Activated CD4-positive, CD25-positive, alpha-beta regulatory T cell treated with anti-CD3 and anti-CD28 coated beads, Interleukin-2, amount 50 U/mL, for 16 hours (primary cell): ENCODE measurements at places on chromosomes 1 and 21.

GRCh38 chr1:173202424-173203145, 4.5 kb downstream of the TNFSF4 start:
- no peak for DNase-seq

DNA sequence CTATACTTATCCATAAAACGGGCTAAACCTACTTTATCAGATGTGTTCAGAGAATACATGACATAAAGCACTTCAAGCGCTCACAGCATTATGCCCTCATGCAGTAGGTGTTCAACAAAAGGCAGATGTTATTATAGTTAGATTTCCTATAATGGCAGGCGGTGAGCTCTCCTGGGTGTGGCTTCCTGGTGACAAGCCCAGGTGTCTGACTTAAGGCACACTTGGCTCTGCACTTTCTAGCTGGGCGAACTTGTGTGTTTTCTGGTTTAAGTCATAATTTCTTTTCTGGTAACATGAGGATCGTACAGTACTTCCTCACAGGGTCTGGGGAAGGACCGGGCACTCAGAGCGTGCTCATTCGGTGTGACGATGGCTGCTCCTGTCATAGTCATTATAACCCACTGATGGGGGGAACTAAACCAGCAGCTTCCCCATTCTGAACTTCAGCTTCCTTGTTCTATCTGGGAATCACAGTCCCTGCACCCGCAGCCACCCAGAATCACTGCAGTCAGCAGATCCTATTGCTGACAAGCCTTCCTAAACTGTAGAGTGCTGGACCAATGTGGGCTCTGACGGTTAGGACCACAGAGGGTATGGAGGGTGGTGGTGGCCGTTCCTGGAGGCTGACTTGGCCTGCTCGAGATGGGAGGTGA, 52.8 kb downstream of the IGSF21 start:
- no peak for DNase-seq

DNA sequence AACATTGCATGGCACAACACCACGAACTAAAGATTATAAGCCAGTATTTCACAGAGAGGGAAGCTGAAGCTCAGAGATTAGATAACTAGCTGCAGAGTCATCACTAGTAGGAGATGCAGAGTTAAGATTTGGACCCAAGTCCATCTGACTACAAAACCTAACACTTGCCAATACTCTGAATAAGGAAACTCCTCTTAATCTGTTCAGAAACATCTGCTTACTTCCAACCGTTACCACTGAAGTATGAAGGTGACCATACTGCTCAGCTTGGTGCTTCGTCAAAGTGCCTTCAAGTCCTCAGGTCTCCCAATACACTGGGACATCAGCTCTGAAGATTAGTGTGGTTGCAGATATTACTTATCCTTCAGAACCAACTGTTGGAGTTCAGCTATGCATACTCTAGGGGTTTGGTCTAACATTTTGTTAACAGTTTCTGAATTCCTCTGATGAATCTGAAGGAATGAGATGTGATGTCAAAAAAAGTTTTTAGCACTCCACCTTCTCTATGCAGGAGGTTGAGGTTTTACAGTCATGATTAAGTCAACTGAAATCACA, 179.6 kb downstream of the TPR start:
- no peak for DNase-seq

- DNase-seq, result no peak
Measured at GRCh38 chr1:164905869-164906268, 346.9 kb downstream of the PBX1 start.

DNA sequence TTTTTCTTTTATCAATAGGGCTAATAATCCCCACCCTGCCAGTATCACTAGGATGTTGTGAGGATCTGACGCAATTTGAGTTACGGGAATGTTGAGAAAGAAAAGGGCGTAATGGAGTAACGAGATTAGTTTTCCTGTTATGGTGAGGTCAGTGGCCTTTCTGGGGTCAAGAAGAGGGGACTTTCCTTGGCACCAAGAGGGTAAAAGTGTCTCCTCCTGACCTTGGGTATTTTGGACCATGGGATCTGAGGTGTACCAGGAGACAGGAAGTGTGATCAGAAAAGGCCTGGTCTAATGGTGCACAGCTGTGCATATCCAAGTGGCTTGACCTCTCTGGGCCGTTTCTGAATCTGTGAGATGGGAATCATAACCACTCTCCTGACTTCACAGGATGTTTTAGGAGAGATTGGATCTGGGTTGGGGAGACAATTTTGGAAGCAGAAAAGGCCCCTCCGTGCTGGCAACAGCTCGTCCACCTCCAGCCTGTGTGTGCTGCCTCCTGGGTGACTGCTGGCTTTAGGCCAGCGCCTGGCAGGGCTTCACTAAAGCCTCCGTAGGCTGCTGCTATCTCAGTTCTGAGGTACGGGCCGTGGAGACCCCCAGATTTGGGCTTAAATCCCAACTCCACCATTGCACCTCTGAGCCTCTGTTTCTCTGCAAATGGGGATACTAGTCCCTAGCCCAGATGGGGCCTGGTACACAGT, 37.1 kb downstream of the ALPL start:
- no peak for DNase-seq

DNA sequence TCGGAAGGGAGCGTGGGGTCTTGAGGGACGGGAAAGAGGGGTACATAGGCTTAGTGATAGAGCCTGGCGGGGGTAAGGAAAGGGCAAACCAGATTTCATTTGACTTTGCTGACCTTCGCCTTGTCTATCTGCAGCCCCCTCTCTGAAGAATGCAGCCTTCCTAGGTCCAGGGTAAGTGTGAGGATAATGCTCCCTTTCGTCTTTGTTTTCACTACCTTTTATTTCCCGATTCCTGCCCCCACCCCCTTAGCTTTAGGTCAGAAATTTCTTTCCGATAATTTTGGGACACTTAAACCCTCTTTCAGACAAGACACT, 396 bp downstream of the ATP5PB start:
- DNase-seq, result no peak

- no peak for DNase-seq
Measured at GRCh38 chr1:7295946-7296345, 475.1 kb upstream of the VAMP3 start.

DNA sequence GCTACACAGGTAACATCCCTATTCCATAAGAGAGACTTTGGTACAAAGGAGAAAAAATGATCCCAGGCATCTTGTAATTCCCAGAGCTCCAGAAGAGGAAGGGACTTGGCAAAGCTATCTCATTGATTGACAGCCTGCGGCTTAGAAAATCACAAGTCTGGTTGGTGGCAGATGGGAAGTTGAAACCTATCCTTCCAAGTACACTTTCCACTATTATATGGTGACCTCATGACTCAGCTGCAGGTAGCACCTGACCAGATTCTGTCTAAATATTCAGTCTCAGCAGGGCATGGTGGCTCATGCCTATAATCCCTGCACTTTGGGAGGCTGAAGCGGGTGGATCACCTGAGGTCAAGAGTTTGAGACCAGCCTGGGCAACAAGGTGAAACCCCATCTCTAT, 89.9 kb downstream of the TIAM1 start:
- no peak for DNase-seq

GRCh38 chr1:30695439-30695841, 27.9 kb downstream of the MATN1 start:
- DNase-seq, result no peak

GRCh38 chr1:181131255-181131941, 42.9 kb downstream of the IER5 start:
- DNase-seq, result no peak

GRCh38 chr1:204126386-204126785, 25.5 kb downstream of the ETNK2 start:
- no peak for DNase-seq

DNA sequence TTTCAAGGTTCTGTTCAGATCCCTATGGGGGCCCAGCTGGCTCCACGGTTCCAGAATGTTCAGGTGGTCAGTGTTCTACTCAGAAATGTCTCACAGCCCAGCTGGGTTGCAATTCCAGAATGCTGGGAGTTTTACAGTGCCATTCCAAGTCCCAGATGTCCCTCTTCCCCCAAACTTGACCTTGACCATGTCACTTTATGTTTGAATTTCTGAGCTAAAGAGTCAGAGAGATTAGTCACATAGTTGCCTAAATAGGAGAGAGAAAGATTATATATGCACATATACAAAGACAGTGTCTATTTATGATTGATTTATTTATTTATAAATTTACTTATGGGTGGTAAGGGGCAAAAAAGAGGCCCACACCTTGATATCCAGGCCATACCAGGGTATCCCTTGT, 2.5 kb downstream of the GPR3 start:
- DNase-seq, result no peak

DNA sequence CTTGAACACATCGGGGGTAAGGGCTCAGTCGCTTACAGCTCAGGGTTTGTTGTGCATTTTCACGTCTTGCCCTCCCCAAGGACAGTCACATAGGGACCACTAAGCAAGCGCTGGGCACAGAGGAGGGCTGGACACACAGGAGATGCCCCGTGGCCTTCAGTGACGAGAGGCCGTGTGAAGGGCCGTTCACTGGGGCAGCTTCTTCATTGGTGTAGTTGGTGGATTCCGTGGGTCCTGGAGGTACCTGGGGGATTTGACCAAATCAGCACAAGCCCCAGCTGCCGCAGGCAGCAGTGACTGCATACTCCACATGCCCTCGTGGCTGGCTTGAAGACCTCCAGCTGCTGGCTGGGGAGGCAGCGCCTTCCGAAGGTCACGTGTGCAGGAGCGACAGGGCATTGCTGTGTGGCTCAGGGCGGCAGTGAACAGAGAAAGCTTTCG, 100.8 kb upstream of the C1orf174 start:
- DNase-seq, result no peak

DNA sequence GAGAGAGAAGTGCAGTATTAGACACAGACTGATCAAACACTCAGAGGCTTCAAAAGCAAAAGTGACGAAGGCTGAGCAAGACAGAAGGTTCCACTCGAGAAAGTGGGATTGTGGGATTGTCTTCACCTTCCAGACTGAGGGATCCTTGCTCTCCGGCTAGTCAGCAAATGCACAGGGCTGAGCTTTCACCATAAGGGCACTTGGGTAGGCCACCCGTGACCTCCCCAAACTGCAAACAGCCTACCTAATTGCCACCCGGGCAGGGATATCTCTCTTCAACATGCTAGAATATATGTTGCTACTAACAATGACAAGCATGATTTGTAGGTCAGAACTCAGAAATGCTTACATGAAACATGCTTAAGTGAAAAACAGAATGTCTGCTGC, 35.3 kb upstream of the RIPK4 start:
- DNase-seq, result no peak

- DNase-seq, result no peak
Measured at GRCh38 chr1:206708058-206708457, 23.4 kb downstream of the MAPKAPK2 start.

DNA sequence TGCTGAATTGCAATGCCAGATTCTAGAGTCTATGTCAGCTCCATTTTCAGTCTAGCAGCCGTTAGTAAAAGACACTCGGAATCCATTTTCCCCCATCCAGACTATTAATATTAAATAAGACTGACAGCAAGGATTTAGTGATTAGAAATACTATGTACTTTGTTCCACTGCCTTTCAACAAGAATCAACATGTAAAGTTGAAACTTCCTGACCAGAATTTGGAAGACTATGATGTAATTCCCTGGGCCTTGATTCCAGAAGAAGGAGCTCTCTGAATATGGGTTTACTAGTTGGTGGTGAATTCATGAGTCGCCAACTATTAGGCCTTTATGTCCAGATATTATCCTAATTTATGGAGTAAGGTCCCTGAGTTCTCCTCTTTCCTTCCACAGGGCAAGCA, 24.8 kb downstream of the KDM1A start:
- DNase-seq, result no peak

DNA sequence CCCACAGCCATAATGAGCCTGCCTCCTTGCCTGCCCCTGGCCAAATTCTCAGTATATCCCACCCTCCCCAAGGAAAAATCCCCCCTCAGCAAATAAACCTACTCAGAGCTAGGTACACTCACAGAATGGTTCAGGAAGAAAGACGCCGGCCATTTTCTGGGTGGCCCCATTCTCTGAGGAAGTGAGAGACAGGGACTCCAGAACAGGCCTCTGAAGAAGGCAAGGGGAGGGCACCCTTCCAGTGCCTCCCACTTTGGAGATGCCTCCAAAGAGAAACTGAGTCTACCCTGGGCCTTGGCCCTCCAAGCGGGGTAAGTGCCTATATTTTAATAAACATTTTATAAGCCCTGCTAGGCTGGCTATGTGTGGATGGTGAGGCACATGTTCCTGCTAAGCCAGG, 2.3 kb downstream of the PACC1 start:
- no peak for DNase-seq

DNA sequence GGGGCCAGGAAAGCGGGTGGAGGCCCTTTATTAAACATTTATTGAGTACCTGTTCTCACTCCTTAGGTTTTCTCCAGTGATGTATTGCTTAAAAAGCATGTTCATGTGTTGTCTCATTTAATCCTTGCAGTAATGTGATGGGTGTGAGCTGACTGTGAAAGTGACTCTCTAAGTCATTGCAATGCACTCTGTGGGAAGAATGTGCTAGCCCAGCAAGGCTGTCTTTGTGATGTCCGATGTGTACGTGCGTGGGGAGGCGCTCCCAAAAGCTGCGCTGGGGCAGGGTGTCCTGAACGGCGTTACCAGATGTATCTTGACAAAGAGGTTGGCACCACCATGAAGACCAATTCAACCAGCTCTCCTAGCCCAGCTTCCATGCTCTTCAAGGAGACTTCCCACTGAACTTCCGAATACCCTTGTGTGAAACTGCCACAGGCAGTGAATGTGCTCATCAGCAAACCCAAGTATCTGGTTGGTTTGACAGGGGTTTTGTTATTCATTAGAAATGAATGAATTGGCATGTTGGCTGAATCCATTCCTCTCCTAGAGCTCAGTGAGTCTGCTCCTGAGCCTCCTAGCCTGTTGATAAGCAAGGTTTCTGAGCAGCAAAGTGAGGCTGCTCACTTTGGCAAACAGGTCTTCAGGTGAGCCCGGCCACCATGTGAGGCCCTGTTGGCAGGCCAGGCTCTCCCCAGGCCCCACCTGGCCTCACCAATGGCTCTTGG, 28.0 kb downstream of the NUAK2 start:
- no peak for DNase-seq

- DNase-seq, result no peak
Measured at GRCh38 chr1:56993475-56993874, 27.7 kb upstream of the C8B start.

- no peak for DNase-seq
Measured at GRCh38 chr1:38833146-38833545, 26.4 kb downstream of the RRAGC start.

- no peak for DNase-seq
Measured at GRCh38 chr21:20882462-20883407, 115.5 kb upstream of the NCAM2 start.

- DNase-seq, result no peak
Measured at GRCh38 chr1:11564237-11564636, 85.3 kb downstream of the DISP3 start.

DNA sequence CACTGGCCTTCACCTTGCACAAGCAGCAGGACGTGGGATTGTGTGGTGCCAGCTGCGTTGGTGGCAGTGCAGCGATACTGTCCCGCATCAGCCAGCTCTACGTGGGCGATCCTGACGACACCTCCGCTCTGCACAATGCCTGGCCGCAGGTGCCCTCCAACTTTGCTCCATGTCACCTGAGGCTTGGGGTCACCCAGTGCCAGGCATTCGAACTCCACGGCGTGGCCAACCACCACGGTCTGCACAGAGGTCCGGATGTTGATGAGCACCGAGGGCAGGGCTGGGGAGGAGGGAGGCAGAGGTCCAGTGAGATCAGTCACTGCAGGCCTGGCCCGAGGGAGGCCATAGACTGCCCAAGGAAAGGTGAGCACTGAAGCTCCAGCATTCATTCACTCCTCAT, 22.6 kb downstream of the LDLRAD2 start:
- no peak for DNase-seq

- no peak for DNase-seq
Measured at GRCh38 chr1:13540866-13541265, 27.1 kb upstream of the LRRC38 start.

- DNase-seq, result no peak
Measured at GRCh38 chr1:48109390-48110013, 112.3 kb upstream of the TRABD2B start.
